ENCODE measurements at places on chromosomes 16 and 17.
A peak's percentile ranks its signal among the peaks of the same experiment; 100 is the strongest.

DNA sequence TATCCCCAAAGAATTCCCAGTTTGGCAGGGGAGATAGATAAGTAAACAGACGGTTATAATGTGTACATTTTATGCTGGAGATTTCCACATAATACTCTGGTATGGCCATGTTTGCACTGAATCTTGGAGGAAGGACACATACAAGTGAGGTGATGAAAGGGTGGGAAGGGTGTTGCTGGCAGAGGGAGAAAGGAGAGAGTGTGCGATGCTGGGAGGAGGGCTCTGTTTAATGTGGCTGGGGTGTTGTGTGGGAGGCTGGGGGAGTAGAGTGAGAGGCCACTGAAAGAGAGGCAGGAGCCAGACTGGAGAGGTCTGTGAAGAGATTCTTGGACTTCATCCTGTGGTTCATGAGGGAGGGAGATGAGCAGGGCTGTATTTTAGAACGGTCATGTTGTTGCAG, 87.6 kb downstream of the SPACA3 start:
- no peak for DNase-seq

GRCh38 chr16:6018848-6019489, 921.4 kb upstream of the EEF2KMT start:
- no peak for DNase-seq

DNA sequence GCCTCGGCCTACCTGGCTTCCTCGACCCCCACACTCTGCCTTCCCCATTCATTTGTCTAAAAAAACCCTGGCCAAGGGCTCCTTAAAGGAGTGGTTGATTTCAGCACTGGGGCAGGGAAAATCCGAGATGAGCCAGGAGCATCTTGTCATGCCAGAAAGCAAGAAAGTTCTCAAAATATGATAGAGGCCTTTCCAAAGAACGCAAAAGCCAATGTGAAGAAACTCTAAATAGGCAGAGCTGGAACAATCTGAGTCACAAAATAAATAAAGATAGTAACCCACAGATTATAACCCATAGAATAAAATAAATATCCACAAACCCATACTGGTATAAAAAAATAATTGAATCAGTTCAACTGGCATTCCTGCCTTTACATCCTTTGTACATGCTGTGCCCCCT, 192.3 kb upstream of the SALL1 start:
- no peak for DNase-seq

DNA sequence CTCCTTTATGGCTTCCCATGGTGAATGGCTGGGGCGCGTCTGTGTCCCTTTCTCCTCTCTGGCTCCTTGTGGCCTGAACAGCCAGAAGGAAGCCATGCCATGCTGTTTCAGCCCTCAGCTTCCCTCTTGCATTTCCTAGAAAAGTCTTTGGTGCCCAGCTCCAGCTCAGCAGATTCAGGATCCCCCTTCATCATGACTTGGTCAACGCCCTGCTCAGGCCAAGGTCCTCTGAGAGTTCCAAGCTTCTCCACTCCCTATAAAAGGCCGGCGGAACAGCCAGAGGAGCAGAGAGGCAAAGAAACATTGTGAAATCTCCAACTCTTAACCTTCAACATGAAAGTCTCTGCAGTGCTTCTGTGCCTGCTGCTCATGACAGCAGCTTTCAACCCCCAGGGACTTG, at the start of gene CCL13:
TSS of gene CCL13 (plus strand) at position 287 of the 400 bp plus-strand sequence. CDS start at position 334, 47 bp downstream.
- no peak for DNase-seq

DNA sequence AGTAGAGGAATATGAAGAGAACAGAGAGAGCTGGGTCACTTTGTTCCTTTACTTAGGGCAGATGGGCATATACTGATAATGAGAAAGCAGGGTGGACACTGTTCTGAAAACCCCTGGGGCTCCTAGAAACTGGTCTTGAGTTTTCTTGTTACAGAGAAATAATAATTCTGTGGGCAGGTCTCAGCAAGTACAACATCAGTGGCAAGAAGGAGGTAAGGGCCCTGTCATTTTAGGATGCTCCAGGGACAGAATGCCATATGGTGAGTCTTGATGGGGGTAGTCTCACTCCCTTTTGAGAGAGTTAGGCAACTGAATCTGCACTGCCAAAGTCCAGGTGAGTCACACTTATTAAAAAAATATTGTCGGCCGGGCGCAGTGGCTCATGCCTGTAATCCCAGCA, 102.3 kb downstream of the KCNJ2 start:
- no peak for DNase-seq

GRCh38 chr16:85611444-85612190, 1.5 kb upstream of the GSE1 start:
- DNase-seq: peak; percentile 38

- no peak for DNase-seq
Observed at GRCh38 chr17:65230040-65230439, 92.9 kb downstream of the RGS9 start.

DNA sequence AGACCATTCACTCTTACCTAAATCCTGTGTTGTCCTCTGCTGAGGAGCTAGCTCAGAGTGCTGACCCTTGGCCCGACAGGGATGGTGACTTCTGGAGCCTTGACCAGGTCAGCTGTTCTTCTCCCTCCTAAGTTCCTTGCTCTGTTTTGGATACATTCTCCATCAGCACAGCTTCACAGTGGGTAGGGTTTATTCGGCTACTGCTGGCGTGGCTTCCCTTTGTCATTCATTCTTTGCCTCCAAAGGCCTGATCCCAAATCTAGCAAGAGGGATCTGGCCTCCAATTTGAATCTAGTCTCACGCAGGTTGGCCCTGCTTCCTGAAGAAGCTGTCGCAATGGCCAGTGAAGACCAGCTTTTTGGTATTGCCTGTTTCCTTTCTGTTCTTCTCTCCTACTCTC, 116.6 kb downstream of the SHISA9 start:
- no peak for DNase-seq

DNA sequence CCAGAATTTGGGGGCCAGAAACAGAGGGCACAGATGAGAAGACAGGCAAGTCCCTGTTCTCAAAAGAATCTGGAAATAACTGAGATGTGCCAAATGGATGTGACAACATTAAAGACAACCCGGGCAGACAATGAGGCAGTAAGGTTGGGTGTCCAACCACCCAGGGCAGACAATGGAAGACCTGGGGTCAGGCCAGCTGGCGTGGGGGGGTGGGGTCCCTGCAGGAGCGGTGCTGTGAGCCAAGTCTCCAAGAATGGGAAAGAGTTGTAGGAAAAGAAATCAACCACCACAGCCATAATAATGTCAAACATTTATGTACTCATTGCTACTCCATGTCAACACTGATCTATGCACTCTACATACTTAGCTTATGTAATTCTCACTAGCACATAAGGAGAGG, 203.3 kb downstream of the C16orf78 start:
- no peak for DNase-seq

- peak; percentile 32 for DNase-seq
Observed at GRCh38 chr17:41967141-41967920, 736 bp downstream of the CNP start.

Data from CD4-positive, alpha-beta T cell treated with Interleukin-4 for 1 hour (primary cell).